NCI-H2029 treated with DMSO at 0.1 percent for 48 hours (cell line): ENCODE measurements at places on chromosomes 16 and 17.

- DNase-seq: no peak
Observed at GRCh38 chr17:61260071-61260797, 139.4 kb upstream of the TBX2 start.

DNA sequence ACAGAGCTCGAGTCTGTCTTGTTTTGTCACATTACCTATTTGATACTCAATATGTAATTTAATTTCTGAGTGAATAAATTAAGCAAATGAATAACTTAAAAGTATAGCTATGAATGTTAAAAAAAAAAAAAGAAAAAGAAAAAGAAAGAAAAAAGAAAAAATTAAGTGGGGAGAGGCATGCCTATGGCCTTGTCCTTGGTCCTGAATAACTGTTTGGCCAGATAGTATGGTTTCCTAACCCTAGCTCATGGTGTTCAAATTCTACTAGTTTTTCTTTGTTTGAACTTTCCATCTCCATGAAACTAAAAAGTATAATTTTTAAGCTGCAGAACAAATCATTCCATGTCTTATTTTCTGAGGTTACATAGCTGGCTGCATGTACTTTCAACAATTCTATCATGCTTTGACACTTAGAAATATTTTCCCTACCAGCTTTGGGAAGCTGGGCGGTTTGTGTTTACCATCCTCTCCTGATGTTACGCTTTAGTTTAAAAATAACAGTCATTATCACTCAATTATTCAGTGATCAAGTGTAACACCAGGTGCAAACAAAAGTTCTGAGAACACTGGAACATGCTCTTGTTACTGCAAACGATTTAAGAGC is 31.8 kb downstream of the TOX3 start:
- DNase-seq: no peak

GRCh38 chr17:80012765-80013741 is 22.6 kb downstream of the TBC1D16 start:
- DNase-seq: no peak

DNA sequence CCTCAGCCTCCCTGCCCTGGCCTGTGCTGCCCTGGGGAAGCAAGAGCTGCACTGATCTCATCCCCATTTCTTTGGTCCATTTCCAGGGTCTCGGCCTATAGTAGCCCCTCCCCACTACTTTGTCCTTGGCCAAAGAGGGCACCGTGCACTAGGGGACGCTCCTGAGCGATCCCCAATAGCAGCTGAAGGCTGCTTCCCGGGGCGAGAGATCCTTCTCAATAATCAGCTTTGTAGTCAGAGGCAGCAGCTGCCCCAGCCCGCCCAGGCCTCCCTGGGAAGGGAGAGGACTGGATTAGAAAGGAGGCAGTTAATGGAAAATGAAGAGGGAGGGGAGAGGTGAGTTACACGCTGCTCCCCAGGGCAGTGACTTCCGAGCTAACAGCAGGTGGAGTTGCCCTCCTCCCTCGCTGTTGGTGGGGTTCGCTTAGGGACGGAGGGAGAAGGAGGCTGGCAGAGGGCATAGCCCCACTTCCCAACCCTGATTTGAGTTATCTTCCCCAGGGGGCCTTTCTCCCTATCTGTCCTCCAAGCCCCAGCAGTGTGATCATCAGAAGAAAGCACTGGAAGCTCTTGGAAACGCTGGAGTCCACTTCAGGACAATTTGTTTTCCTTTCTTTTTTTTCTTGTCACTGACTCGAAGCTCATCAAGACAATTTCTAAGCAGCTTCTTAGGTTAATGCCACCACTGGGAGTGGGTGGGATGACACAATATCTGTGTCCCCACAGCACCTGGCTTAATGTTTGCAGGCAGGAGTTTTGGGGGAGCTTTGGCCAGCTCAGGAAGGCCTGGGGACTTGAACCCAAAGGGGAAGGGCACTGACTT is 2.6 kb downstream of the MXRA7 start:
- DNase-seq: no peak

DNA sequence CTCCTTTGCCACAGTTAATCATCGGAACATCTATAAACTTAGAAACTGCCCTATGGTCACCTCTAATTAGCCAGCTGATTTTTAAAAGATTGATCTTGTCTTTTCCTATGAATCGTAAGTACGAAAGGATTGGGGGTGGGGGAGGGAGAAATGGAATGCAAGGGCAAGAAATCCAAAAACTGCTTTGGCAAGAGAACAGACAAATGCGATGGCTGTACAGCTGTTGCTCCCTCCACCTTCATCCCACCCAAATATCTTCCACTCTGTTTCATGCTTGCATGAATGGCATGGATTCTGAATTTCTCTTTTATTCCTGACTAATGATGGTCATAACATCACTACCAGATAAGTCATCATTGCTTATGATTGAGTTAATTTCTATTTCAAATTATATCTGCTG is 165.7 kb downstream of the STX8 start:
- no peak for DNase-seq

DNA sequence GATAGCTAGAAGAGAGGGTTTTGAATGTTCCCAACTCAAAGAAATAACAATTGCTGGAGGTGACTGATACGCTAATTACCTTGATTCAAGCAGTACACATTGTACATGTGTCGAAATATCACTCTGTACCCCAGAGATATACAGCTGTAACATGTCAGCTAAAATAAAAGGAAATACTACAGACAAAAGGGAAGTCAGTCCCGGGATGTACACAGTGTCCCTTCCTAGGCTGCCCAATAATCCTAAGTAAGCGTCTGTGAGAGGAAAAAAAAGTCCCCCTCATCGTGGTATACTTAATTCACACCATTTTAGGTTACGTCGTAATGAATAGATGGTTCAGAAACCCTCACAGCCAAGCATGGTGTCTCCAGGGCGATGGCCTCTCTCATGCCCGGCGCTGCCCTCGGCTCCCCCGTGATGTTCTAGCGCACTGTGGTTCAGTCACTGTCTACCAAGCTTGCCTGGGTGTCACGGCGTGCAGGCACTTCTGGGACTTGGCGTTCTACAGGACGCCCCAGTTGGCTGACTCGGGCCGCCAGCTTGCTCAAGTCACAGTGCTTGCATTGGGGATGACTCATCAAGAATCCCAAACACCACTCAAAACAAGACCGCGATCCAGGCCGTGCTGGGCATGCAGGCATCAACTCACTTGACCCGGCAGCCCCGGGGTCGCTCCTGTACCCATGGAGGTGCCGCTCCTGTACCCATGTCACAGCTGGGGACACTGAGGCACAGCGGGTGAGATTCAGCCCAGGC is 27.6 kb downstream of the CCDC40 start:
- DNase-seq: no peak

GRCh38 chr17:66941249-66941648 is 23.3 kb upstream of the CACNG4 start:
- no peak for DNase-seq

GRCh38 chr17:61007980-61008379 is 330.3 kb downstream of the BCAS3 start:
- no peak for DNase-seq

GRCh38 chr16:68640972-68641371 is 4.1 kb upstream of the CDH3 start:
- DNase-seq: no peak

- no peak for DNase-seq
Observed at GRCh38 chr17:48051706-48052486, 3.7 kb downstream of the NFE2L1 start.

DNA sequence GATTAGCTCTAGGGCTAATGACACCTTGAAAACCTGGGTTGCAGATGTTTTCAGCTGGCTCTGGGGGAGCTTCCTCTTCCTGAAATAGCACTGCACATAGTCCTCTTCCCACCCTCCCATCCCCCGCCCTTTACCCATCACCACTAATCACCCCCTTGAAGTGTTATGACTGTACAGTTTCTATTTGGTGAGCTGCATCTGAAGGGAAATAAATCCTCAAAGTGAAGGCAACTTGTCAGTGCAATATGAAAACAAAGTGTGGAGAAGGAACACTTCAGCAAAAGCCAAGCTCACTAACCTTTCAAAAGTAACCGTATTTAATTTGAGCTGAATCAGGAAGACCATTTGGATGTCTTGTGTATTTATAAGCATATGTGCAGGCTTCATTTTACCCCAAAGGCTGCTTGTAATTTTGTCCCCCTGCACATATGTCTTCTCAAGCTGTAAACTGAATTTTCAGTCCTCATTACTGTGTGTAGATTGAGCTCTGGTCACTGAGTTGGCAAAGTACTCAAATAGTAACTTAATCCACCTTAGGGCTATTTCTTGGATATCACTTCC is 44.1 kb upstream of the CA10 start:
- DNase-seq: no peak

- no peak for DNase-seq
Observed at GRCh38 chr16:30443631-30444030, 2.0 kb downstream of the SEPHS2 start.

DNA sequence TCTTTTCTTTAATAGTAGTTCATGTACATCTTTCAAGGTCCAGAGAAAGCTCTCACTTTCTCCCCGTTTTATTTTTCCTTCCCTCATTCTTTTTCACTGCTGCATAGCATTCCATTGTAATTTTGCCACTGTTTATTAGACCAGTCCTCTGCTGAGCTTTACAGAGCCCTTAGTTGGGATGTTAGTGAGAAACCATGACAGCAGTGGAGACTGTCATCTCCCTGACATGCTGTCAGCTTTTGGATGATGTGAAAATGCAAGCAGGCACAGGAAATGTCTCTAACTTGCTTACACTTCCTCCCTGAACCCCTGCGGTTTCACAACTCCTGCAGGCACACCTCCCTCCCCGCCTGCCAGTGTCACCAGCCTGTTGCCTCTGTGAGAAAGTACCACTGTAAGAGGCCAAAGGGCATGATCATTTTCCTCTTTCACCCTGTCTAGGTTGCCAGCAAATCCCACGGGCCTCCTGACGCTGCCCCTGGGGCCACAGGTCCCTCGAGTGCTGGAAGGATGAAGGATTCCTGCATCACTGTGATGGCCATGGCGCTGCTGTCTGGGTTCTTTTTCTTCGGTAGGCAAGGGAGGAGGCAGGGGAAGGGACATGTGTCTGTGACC is at the start of gene ITGAL:
ITGAL (plus strand) TSS at position 415 of the 615 bp plus-strand sequence; CDS start at position 511, 96 bp downstream.
- DNase-seq: no peak

DNA sequence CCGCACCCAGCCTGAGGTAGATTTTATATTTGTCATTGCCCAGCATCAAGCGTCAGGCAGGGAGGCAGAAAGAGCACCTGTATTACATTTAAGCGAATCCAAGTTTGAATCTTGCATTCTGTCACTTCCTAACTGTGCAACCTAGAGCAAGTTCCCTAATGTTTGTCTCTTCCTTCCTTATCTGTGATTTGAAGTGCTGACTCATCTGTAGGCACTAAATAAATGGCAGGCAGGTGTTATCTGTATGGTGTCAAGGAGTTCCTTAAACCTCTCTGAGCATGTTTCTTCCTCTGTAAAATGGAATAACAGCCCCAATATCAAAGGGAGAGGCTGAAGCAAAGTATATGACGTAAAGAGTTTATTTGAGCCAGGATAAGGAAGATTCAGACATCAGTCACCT is 24.3 kb downstream of the GP2 start:
- no peak for DNase-seq

DNA sequence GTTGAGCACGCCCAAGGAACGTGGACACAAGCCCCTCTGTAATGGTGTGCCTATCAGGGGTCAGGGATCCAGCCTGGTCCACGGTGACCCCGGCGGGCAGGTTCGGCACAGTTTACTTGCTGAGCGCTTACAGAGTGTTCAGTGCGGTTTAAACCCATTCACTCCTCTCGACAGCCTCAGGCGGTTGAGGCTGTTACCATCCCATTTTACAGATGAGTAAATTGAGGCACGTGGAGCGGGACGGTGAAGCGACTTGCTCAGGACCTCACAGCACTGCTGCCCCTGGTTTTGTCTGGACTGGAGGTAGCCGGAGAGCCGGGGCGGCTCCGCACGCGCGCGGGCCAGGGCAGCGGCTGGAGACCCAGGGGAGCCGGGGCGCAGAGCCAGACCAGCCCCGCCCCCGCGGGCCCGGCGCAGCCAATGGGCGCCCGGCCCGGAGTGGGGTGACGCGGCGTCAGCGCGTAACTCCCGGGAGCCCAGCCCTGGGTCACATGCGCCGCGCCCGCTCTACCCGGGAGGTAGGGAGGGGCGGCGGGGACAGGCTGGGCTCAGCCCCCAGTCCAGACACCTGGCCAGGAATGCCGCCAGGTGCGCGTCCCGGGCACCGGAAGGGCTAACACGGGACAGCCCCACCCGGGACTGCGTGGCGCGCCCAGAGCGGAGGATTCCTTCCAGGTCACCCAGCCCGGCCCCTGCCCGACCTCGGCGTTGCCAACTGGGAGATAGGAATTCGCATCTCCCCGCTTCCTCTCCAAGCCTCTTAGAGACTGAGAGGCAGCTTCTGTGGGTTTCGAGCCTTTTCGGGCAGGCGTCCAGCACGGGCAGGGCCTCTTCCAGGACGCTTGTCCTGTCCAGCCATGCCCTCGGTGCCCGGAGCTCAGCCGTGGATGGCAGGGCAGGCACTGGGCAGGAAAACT is 3.3 kb upstream of the SREBF1 start:
- peak; percentile 34 for DNase-seq

GRCh38 chr17:3526491-3526890 is 31.1 kb downstream of the TRPV3 start:
- no peak for DNase-seq

GRCh38 chr17:57751348-57751971 is 6.4 kb upstream of the CCDC182 start:
- DNase-seq: no peak

DNA sequence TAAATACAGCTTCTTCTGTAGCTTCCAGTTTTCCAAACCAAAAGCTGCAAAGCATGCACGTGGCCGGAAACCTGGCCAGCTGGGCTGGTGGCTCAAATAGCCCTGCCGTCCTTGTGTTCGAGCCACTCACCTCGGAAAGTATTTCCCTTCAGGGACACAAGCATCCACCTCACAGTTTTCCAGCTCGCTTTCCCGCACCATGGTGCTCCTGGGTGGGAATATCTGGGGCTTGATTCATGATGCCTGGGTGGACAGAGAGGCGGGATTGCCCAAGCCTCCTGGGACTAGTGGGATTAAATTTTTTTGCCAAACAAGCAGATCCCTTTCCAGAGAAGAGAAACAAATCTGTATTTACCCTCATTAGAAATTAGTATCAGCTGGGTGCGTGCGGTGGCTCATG is 7.1 kb upstream of the MVD start:
- no peak for DNase-seq

DNA sequence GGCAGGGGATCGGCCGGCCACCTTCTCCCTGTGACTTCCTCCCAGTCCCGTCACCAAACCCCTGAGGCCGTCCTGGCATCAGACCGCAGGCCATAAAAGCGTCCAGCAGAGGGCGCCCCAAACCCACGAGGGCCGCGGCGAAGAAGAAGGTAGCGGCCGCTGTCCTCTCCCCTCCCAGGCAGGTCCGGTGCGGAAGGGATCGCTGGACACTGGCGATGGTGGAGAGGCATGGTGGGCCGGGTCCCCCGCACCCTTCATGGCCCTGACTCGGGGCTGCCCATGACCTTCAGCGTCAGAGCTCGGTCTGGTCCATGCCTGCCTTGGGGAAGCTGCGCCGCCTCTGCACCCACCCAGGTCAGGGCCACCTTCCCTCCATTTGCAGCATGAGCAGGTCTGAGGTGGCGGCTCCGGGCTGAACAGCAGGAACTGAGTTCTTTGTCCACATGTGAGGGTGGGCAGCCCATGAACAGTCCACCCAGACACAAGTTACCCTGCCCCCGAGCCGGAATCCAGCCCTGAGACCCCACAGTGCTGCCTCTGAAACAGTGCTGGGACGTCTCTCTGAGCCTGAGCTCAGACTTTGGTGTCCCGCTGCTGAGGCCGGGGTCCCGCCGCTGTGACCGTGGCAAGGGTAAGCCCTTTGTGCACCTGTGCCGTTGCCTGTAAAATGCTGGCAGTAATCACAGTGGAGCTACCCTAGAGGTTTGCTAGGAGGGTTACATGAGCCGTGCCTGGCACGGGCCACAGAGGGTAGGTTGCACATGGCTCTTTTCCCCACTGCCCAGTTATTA is 40.8 kb upstream of the CMIP start:
- DNase-seq: peak; percentile 2
